ENCODE measurements at places on chromosomes 6 and 20.

GRCh38 chr6:160036790-160037206 lies 67.9 kb downstream of the IGF2R start:
- no peak for DNase-seq

DNA sequence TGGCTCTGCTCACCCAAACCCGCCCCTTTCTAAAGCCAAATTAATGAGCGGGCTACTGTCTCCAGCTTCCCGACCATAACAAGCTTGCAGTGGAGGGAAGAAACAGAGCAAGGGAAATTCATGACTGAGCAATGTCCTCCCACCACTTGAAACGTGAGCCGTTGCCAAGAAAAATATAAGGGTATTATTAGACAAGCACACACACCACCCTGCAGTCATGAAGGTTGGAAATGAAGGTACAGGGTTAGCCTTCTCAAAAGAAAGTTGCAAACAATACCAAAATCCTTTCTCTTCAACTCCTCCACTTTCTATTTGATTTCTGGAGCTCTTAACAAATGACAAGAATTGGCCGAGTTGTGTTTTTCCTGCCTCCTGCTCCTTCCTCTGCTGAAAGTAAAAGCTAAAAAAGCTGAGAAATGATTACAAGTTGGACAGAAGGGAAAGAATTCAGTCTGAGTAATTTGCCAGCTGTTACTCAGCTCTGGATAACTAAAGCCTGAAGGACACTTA lies 151.1 kb upstream of the B3GAT2 start:
- no peak for DNase-seq

- no peak for DNase-seq
These were observed 13.8 kb downstream of the NQO2 start for GRCh38 chr6:3013486-3013885.

DNA sequence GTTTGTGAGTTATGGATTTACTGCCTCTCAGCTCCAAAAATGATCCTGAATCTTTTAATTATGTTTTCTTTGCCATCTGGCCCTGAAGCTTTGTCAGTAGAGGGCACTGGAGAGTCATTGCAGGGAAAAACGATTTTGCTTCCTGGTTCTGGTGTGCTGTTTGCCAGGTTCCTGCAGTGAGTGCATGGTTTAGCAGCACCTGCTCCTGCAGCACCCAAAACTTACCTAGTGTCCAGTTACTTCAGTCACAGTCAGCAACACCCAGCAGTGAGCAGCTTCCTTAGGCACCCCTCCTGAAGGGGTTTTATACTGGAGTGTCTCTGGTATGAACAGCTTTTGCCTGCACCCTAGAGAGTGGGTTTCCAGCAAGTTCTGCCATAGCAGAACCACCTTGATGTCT lies 6.0 kb upstream of the TRIM26 start:
- DNase-seq, result peak; percentile 56

GRCh38 chr6:120873125-120873865 lies 461.0 kb downstream of the TBC1D32 start:
- no peak for DNase-seq

DNA sequence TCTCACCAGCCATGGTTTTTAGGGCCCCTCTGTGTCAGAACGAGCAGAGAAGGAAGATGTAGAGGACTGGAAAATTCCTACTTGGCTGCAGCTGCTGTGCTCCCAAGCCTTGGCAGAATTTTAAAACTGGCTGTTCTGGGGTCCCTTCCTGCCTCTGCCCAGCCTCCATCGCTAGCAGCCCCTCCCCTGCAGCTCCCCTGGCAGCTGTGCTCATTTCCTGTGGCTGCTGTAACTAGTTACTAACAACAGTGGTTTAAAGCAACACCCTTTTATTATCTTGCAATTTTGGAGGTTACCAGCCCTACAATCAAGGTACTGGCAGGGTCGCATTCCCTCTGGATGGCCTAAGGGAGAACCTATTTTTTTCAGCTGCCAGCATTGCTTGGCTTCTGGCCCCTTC lies 3.7 kb upstream of the CST11 start:
- no peak for DNase-seq

DNA sequence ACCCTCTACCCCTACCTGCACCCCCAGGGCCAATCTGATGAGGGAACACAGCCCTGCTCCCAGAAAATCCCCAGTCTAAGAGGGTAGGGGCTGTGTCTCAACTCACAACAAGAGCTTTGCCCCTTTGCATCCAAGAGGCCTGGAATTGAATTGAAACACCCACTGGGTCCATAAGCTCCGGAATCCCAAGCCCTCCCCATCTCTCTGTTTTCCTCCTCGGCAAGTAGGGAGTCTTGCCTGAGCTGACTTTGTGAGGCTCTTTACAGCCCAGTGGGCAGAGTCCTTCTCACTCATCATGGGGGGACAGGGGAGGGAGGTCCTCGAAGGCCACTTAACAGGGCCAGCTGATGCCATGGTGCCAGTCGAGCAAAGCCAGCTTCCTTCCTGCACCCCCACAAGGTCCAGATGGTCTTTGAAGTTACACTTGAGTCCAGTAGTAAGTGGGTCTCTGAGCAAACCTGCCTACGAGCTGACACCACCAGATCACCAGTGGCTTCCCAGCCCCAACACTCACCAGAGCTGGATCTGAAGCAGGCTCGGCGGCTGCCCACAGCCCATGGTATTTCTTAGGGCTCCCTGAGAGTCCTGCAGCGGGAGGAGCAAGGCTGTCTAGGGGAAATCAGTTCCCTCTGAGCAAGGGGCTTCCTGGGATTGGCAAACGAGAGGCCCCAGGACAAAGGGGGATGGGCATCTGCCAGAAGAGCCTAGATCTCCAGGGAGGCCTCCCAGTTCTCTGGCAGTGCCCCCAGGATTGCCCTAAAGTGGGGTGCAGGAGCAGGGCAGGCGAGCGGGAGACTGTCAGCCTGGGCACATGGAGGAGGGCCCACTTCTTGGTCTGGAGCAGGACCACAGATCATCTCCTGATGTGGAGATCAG lies 144.5 kb downstream of the VEGFA start:
- no peak for DNase-seq

- DNase-seq, result no peak
These were observed 193.1 kb downstream of the ATXN1 start for GRCh38 chr6:16568128-16568527.

GRCh38 chr6:147869201-147869600 lies 360.7 kb downstream of the SAMD5 start:
- DNase-seq, result no peak

- DNase-seq, result no peak
These were observed 226.9 kb downstream of the SIM1 start for GRCh38 chr6:100237821-100238220.

DNA sequence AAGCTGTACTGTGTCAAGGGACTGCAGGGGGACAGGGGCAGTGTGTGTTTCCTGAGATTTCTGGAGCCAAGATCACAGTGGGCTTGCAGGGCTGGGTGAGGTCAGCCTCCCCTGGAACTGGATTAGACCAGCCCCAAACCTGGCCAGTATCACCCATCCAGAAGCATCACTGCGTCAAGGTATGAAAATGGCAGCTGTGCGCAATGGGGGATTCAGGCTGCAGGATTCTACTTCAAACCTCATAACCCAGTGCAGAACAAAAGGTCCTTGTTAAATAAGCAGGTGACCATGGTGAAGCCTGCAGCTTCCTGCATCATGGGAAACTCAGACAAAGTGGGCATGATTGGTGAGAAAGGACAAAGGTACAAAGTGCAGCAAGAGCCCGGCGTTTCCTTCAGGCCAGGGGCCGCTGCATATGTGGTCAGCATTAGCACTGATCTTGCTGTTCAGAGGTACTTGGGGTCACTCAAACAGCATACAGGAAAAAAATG lies 33.4 kb downstream of the TRAF3IP2 start:
- peak; percentile 55 for DNase-seq

- DNase-seq, result no peak
These were observed 34.2 kb upstream of the TBXT start for GRCh38 chr6:166201878-166202277.

- no peak for DNase-seq
These were observed 45.1 kb upstream of the PHACTR3 start for GRCh38 chr20:59559024-59559817.

DNA sequence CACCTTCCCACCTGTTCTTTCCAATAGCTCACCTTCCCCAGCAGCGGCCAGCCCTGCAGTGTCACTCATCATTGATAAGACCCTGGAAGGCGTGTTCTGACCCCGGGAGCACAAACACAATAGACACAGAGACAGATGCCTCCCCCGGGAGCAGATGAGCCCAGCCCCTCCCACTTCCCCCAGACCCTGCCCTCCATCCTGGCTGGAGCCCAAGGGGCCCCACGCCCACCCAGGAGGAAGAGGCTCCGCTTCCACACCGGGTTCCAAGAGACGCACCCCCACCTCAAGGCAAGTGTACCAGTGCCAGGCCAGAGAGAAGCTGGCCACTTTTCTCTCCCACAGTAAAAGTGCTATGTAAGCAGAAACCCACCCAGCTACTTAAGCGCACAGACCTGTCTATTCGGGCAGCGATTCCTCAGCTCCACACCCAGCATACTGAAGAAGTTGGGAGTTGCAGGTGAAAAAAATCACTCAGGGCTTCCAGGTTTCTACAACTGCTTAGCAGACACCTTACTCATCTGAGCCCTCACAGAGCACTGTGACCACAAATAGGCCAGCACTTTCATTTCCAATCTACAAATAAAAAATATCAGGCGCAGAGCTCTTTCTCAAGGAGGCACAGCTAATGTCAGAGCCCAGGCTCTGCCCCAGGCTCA lies 93.4 kb upstream of the NXT1 start:
- no peak for DNase-seq

GRCh38 chr6:423799-424345 lies 32.3 kb downstream of the IRF4 start:
- no peak for DNase-seq

DNA sequence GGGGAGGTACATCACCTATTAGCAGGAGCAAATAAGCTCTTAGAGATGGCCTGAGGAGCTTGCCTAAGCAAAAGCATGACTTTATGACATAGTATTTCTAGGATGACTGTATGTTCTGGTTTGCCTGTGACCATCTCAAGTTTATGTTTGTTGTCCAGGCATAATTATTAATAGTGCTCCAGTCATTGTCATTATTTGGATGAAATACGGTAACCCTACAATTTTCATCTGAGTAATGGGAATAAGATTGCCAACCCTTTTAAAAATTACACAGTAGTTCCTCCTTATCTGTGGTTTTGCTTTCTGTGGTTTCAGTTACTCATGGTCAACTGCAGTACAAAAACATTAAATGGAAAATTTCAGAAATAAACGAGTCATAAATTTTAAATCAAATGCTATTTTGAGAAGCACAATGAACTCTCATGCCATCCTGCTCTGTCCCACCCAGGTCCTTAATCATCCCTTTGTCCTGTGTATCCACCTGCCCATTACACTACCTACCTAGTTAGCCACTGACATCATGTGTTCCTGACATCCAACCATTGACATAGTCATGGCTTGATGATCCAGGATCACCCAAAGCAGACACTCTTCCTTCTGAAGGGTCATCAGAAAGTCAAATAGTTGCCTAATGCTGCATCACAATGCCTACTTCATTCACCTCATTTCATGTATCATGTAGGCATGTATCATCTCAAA lies 27.0 kb upstream of the TFB1M start:
- no peak for DNase-seq

GRCh38 chr6:21164768-21165326 lies 428.7 kb upstream of the SOX4 start:
- no peak for DNase-seq

All from HuH-7 (cell line).